ENCODE measurements at places on chromosomes 12 and 14. TPM values are rescaled to one million over a fixed set of nuclear protein-coding genes. Genes with fewer than 3 reads are reported as not detected.

GRCh38 chr14:35482994-35483515 is 50.9 kb upstream of the INSM2 start:
- H3K4me1 ChIP-seq: no peaks in the 10 kb centered on the region
- no peak overlapping the region for H3K4me3 ChIP-seq
- H3K27ac ChIP-seq: no peak overlapping the region
- no peaks in the 10 kb centered on the region for H3K36me3 ChIP-seq

The IFI27 gene
- 118 TPM for total RNA-seq

GRCh38 chr14:64654246-64654900 is 49.9 kb upstream of the PLEKHG3 start:
- H3K36me3 ChIP-seq: no peaks in the 10 kb centered on the region
- H3K4me3 ChIP-seq: no peak overlapping the region
- DNase-seq: no peak
- no peaks in the 10 kb centered on the region for H3K27me3 ChIP-seq

GRCh38 chr14:82385048-82385447 is 851.4 kb upstream of the SEL1L start:
- H3K36me3 ChIP-seq: no peaks in the 10 kb centered on the region
- no peaks in the 10 kb centered on the region for H3K27me3 ChIP-seq
- peak overlapping the region; percentile 88 for H3K27ac ChIP-seq
- H3K4me3 ChIP-seq: no peak overlapping the region
- no peak for DNase-seq

DNA sequence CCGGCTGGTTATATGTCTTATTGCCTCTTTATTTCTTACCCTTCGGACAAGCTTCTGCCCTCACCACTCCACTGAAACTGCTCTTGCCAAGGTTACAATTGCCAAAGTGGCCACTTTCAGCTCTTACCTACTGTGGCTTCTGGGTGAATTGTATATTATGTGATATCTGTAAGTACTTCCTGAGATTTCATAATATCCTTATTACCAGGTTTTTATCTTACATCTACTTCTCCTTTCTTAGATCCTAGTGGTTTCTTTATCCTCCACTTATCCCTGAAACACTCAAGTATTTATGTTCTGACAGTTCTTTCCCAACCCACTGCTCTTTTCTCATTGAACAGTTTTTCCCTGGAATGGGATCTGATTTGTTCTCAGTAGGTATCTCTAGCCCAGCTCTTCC is 10.5 kb downstream of the CELA1 start:
- DNase-seq: no peak
- no peak overlapping the region for H3K4me3 ChIP-seq
- no peaks in the 10 kb centered on the region for H3K27me3 ChIP-seq
- no peaks in the 10 kb centered on the region for H3K36me3 ChIP-seq

GRCh38 chr12:17507336-17507735 is 582.7 kb downstream of the RERGL start:
- no peak overlapping the region for H3K27ac ChIP-seq
- DNase-seq: no peak
- no peaks in the 10 kb centered on the region for H3K4me1 ChIP-seq
- no peaks in the 10 kb centered on the region for H3K27me3 ChIP-seq
- H3K4me3 ChIP-seq: no peak overlapping the region
- H3K36me3 ChIP-seq: no peaks in the 10 kb centered on the region

The PPP1R3E gene
- total RNA-seq: 29.1 TPM

- H3K4me1 ChIP-seq: no peaks in the 10 kb centered on the region
- no peaks in the 10 kb centered on the region for H3K36me3 ChIP-seq
- no peaks in the 10 kb centered on the region for H3K27me3 ChIP-seq
- H3K4me3 ChIP-seq: no peak overlapping the region
These were observed 434.5 kb downstream of the MDGA2 start for GRCh38 chr14:47240748-47241437.

DNA sequence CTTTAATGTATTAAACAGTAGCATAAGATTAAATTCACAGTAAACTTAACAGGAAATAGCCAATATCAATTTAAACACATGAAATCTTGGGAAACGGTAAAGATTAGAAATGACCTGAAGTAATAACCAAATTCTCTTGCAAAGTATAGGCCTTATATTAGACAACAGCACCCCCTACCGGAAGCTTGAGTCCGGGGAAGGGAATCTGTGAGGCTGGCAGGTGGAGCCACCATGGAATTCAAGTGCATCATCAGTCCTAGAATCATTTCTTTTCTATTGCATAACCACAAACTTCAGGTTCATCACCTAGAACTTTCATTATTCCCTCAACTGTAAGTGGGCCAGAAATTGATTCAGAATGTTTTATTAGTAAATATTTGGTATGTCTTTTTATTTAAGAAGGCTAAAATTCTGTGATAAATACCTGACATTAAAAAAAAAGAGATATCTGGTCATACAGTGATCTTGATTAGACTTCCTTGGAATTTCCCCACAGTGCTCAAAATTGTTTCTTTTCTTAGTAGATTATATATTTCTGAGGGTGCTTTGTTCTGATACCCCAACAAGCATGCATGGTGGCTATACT is 48.6 kb downstream of the AP5M1 start:
- no peak overlapping the region for H3K4me3 ChIP-seq
- DNase-seq: peak; percentile 48
- no peak overlapping the region for H3K27ac ChIP-seq
- H3K36me3 ChIP-seq: no peaks in the 10 kb centered on the region

DNA sequence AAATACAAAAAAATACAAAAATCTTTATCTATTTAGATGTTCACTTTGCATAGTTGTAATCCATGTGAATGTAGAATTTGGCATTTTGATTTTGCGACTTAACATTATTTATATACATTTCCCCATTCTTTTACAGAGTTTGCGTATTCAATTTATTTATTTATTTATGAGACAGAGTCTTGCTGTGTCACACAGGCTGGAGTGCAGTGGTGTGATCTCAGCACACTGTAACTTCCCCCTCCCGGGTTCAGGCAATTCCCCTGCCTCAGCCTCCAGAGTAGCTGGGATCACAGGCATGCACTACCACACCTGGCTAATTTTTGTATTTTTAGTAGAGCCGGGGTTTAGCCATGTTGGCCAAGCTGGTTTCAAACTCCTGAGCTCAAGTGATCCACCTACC is 25.3 kb upstream of the STRN3 start:
- no peaks in the 10 kb centered on the region for H3K36me3 ChIP-seq
- H3K27me3 ChIP-seq: no peaks in the 10 kb centered on the region
- no peak for DNase-seq
- peaks cover 5% of the 10 kb centered on the region for H3K4me1 ChIP-seq

DNA sequence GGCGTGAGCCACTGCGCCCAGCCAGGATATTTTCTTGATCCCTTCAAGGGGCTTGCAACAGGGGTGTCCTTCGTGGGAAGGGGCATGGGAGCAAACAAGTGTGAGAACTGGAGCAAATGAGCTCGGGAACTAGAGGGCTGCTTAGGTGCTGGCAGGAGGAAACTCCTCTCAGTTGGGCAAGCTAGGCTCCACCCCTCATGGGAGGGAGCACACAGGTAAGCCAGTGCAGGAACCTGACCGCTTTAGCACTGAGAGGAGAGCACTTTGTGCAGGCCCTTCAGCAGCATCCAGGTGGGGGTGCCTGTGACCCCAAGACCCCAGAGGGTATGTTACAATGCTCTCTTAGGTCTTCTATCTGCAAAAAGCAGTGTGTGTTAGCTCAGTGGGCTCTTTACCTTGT is 755.4 kb upstream of the MDGA2 start:
- H3K27me3 ChIP-seq: no peaks in the 10 kb centered on the region
- H3K4me3 ChIP-seq: no peak overlapping the region
- H3K27ac ChIP-seq: no peak overlapping the region
- no peaks in the 10 kb centered on the region for H3K4me1 ChIP-seq
- no peaks in the 10 kb centered on the region for H3K36me3 ChIP-seq
- DNase-seq: no peak

The TPPP2 gene
- total RNA-seq: not detected

DNA sequence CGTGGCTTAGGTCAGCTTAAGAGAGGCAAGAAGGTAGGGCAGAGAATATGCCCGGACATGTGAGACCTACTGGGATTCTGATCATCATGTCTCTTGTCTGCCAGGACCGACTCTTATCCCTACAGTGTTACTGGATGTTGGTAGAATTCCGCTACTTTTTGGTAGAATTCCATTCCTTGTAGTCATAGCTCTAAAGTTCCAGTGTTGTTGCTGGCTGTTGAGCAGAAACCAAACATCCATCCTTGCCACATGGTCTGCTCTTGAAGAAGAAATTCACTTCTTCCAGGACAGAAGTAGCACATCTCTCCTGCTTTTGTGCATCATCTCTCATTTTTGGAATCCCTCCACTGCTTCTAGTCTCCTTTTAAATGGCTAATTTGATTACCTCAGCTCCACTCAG is 453.7 kb downstream of the RPL10L start:
- no peak for DNase-seq
- H3K27me3 ChIP-seq: no peaks in the 10 kb centered on the region
- H3K36me3 ChIP-seq: no peaks in the 10 kb centered on the region
- H3K4me1 ChIP-seq: no peaks in the 10 kb centered on the region
- H3K27ac ChIP-seq: no peak overlapping the region

DNA sequence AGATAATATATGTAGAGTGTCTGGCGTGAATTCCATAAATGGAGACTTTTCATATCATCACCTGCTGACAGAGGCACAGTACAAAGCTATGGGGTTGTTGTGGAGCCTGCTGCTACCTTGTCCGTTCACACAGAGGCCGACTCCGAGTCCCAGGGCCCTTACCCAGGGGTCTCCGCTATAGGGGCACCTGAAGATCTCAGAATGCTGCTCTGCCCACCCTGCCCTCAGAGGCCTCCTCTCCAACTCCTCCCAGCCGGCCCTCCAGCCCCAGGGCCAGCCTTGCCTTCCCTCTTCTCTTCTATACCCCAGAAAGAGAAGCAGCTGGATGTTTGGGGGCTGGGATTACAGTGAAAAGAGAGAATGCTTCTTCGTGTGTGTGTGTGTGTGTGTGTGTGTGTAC is 21.3 kb downstream of the NCKAP5L start:
- H3K27me3 ChIP-seq: no peaks in the 10 kb centered on the region
- no peaks in the 10 kb centered on the region for H3K36me3 ChIP-seq
- H3K4me1 ChIP-seq: no peaks in the 10 kb centered on the region
- DNase-seq: no peak
- H3K4me3 ChIP-seq: no peak overlapping the region
- H3K27ac ChIP-seq: no peak overlapping the region

The NUAK1 gene
- total RNA-seq: 47.9 TPM

GRCh38 chr14:61296719-61297502 is 15.8 kb upstream of the TMEM30B start:
- no peak overlapping the region for H3K27ac ChIP-seq
- no peak overlapping the region for H3K4me3 ChIP-seq
- peak; percentile 41 for DNase-seq
- no peaks in the 10 kb centered on the region for H3K4me1 ChIP-seq
- no peaks in the 10 kb centered on the region for H3K27me3 ChIP-seq
- H3K36me3 ChIP-seq: no peaks in the 10 kb centered on the region

GRCh38 chr12:24778486-24779304 is 170.2 kb downstream of the BCAT1 start:
- H3K36me3 ChIP-seq: no peaks in the 10 kb centered on the region
- no peaks in the 10 kb centered on the region for H3K27me3 ChIP-seq
- DNase-seq: no peak

DNA sequence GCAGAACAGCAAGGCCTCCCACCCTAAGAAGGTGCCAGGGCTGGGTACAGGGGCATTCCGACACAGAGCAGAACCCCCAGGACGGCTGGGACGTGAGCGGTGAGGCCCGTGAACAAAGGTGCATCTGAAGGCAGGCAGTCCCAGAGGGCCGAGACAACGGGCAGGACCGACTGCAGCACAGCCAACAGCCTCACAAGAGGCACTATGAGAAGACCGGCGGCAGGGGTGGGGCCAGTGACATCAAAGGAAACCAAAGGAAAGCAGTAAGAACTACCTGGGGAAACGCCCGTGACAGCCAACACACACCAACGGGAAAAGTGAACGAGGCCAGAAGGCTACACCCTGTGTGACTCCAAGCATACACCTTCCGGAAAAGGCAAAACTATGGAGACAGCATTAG is 9.1 kb downstream of the BTBD6 start:
- H3K27me3 ChIP-seq: no peaks in the 10 kb centered on the region
- peaks cover 75% of the 10 kb centered on the region for H3K36me3 ChIP-seq
- H3K27ac ChIP-seq: no peak overlapping the region
- H3K4me3 ChIP-seq: no peak overlapping the region
- H3K4me1 ChIP-seq: no peaks in the 10 kb centered on the region

The GRIP1 gene
- 0.22 TPM for total RNA-seq

- H3K4me3 ChIP-seq: no peak overlapping the region
- no peaks in the 10 kb centered on the region for H3K4me1 ChIP-seq
- no peak for DNase-seq
These were observed 6.8 kb downstream of the RIN3 start for GRCh38 chr14:92520102-92521057.

DNA sequence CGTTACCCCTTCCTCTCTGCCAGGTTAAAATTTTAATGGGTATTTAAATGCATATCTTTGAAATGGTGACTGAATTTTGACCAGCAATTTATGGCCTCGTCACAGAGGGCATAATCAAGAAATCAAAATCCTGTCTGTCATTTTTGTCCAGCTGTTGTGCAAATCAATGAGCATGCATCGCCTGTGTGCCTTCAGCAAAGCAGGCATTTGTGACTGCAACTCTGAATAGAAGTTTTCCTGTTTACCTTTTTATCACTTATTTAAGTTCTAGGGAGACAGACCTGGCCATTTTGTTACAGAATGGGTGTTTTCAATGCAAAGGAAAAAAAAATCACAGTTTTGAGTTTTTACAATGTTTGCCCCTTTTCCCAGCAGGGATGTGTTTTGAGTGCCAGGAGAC is 107.4 kb downstream of the PPM1A start:
- no peaks in the 10 kb centered on the region for H3K4me1 ChIP-seq
- H3K4me3 ChIP-seq: no peak overlapping the region
- H3K27ac ChIP-seq: no peak overlapping the region
- no peaks in the 10 kb centered on the region for H3K27me3 ChIP-seq
- DNase-seq: no peak
- H3K36me3 ChIP-seq: no peaks in the 10 kb centered on the region

DNA sequence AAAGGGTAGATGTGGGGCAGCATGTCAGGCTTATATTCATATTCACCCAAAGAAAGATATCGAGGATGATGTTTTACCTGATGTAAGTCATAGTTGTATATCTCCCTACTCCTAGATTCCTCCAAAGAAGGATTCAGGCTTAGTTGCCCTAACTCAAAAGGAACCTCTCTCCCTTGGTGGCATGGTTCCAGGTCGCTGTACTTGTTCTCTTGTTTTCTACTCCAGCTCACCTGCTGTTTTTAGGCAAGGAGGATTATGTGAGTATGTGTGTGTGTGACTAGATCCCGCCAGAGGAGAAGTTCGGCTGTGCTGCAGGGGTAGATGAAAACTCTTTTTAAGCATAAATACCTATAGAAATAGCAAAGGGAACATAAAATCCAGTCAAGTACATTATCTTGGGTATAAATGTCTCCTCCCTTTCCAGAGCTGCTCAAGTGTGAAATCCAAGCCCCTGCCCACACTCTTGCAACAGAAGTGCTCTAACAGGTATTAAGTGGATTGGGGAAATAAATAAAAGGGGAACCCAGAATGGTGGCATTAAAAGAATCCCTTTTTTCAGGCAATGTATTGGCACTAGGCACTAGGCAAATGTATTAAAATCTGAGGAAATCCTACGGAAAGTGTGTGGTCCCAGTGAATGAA is 375.7 kb downstream of the ZFP36L1 start:
- no peak overlapping the region for H3K27ac ChIP-seq
- no peaks in the 10 kb centered on the region for H3K36me3 ChIP-seq
- no peaks in the 10 kb centered on the region for H3K4me1 ChIP-seq
- DNase-seq: no peak
- H3K4me3 ChIP-seq: no peak overlapping the region

GRCh38 chr14:51369814-51370213 is 129.8 kb downstream of the TMX1 start:
- no peak overlapping the region for H3K4me3 ChIP-seq
- DNase-seq: no peak
- no peaks in the 10 kb centered on the region for H3K4me1 ChIP-seq
- H3K27me3 ChIP-seq: no peaks in the 10 kb centered on the region
- H3K36me3 ChIP-seq: no peaks in the 10 kb centered on the region
- H3K27ac ChIP-seq: no peak overlapping the region

The KRT75 gene
- not detected for total RNA-seq
